ENCODE measurements at places on chromosomes 5 and 9.

- DNase-seq: no peak
Observed at GRCh38 chr9:23682352-23682751, 143.7 kb downstream of the ELAVL2 start.

DNA sequence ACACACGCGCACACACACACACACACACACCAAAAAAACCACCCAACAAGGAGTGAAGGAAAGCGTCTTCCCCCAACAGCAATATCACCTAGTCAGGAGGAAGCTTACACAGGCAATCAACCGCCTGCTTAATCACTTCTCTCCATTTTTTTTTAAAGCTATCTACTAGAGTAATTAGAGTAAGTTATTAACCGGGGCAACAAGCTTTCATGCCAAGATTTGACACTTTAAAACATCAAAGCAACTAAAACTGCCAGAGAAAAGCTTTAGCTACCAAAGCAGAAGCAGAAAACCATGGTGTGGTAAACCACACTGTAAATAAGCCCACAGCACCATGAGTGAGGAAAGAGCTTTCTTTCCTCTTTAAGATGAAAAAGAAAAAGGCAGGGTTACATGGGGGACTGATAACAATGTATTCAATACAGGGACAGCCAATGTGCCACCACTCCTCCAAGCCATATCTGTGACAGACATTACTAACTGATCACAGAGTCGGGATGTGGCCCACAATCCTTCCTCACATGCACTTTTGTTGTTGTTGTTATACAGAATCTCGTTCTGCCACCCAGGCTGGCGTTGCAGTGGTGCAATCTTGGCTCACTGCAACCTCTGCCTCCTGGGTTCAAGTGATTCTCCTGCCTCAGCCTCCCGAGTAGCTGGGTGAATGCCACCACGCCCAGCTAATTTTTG is 282.1 kb downstream of the CRB2 start:
- DNase-seq: no peak

GRCh38 chr5:124034083-124034700 is 522.2 kb downstream of the CSNK1G3 start:
- no peak for DNase-seq

- no peak for DNase-seq
Observed at GRCh38 chr5:180084638-180085561, 13.3 kb upstream of the RNF130 start.

- DNase-seq: no peak
Observed at GRCh38 chr9:93244510-93245436, 60.8 kb downstream of the WNK2 start.

DNA sequence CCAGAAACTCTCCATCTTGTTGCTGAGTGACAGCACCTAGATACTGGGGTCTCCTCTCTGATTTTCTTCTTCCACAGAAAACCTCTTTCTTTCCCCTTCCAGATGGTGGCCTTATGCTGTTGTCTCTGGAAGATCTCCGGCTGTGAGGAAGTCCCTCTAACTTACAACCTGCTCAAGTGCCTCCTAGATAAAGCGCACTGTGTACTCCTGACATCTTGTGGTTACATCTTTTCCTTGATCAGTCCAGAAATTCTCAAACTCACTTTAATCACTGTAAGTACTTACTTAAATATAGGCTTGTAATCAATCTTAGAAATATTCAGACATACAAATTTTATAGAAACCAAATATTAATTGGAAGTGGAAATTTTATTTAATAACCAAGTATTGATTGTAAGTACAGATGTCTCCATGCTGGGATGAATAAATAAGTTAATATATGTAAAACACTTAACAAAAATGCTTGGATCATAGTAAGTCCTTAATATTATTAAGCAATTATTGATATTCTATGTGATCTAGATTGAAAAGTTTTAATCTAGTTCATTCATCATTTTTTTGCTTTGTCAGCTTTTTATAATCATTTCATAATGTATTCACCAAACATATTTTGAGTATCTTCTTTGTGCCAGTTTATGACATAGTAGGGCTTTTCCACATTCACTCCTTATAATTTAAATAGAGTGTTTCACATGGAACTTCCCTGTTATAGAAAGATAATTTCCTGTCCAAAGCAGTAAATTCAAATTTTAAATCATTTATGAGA is 1381.4 kb upstream of the CDH6 start:
- peak; percentile 21 for DNase-seq

GRCh38 chr5:83353774-83354173 is 117.8 kb upstream of the VCAN start:
- no peak for DNase-seq

DNA sequence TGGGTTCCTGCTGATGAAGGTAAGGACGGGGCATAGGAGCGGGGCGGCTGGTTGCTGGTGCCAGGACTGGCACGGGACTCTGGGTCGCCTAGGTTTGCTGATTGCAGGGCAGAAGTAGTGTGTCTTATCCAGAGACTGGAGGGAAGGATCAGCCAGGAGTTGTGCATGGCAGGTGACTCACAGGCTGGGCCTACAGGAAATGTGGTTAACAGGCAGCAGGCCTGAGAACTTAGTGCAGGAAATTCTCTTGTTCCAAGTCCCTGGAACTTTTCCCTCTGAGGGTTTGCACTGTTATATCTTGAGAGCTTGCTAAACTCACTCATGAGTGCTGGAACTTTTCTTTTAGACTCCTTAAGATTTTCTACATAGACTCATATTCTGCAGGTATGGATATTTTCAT is 95.1 kb downstream of the ANXA2R start:
- DNase-seq: peak; percentile 89

- peak; percentile 72 for DNase-seq
Observed at GRCh38 chr5:176418251-176418650, 1.9 kb upstream of the CLTB start.

GRCh38 chr5:40429258-40430100 is 250.2 kb upstream of the PTGER4 start:
- peak; percentile 59 for DNase-seq

DNA sequence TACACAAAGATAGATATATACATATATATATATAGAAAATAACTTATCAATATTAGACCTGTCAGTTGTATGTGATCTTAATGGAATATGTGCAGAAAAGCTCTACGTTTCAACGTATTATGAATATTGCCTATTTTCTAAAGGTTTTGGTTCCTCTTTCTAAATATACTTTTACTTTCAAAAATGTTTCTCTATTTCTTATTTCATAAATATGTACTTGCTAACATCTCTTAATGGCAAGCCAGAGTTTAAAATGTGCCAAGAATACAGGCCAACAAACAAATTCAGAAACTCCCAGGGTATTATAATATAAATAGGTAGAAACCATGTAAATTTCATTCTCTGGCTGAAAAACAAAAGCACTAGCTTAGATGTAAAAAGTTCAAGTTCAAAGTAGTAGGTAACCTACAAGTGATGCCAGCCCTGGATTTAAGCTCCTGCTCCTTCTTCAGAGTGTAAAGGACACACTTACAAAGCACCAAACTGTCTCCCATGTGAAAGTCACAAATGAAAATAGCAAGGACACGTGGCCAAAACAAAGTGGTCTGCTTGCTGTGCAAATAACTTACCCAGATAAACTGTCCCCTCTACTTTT is 685.1 kb upstream of the DMAC1 start:
- DNase-seq: no peak

DNA sequence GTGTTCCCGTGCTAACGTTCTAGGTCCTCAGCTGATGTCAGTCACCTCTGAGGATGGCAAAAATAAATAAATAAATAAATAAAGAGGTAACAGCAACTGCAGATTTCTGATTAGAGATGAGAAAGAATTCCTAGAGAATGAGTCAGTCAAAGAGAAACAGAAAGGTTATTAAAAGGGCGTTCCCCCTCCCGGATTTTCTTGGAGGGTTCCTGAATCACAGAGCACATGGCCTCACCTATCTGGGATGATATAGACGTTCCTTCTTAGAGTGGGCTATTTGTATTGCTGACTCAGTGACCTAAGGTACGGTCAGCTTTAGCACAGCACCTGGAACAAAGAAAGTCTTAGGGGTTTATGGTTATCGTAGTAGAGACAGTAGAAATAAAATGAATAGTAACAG is 30.6 kb downstream of the HTR4 start:
- DNase-seq: peak; percentile 52

- DNase-seq: no peak
Observed at GRCh38 chr9:120978987-120979386, 52.4 kb upstream of the TRAF1 start.

GRCh38 chr9:18056269-18056992 is 417.5 kb upstream of the ADAMTSL1 start:
- DNase-seq: peak; percentile 9

DNA sequence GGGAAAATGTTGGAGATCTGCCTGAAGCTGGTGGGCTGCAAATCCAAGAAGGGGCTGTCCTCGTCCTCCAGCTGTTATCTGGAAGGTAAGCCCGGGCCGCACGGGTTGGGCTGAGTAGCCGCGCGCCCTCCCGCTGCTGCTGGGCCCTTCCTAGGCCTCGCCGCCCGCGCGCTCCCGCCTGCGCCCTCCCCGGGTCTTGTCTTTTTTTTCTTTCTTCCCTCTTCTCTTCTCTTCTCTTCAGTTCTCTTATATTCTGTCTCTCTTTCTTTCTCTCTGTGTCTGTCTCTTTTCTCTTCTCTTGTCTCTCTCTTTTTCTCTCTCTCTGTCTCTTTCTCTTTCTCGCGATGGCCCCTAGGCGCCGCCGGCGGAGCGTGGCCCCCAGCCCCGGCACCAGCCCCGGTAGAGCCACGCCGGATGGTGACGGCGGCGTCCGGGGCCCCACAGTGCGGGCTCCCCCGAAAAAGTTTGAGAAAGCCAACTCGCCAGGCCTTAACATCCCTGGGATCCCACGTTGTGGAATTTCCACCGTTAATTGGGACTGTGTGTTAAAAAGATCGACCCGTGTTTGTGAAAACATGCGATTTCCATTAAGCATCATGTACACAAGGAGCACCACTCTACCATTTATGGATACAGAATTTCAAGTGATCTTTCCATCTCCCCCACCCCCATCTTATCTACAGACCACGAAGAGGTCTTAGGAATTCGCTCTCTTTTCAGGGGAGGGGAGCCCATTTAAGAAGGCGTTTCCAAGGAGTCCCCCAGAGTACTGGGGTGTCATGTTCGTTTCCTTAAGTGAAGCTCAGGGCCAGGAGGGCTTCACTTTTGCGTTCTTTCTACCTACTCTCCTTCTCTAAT is 616 bp downstream of the ABL1 start:
- peak; percentile 31 for DNase-seq

- DNase-seq: no peak
Observed at GRCh38 chr9:132238026-132238972, 76.4 kb downstream of the NTNG2 start.

DNA sequence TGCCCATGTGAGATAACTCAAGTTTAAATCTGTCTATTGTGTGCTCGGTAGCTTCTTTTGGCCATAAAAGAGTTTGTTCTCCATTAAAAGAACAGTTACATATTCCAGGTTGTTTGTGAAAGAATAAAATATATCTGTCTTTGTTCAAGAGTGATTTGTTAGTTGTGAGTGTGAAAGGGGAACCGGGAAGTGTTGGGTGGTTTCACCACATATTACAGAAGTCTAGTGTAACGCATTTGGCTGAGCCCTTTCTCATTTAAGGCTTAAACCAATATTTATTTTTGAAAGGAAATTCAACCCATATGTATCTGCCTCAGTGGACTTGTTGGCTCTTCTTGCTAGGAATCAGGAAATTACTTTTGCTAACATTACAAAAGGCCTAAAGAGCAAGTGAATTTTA is 54.1 kb upstream of the DMRTA1 start:
- no peak for DNase-seq

DNA sequence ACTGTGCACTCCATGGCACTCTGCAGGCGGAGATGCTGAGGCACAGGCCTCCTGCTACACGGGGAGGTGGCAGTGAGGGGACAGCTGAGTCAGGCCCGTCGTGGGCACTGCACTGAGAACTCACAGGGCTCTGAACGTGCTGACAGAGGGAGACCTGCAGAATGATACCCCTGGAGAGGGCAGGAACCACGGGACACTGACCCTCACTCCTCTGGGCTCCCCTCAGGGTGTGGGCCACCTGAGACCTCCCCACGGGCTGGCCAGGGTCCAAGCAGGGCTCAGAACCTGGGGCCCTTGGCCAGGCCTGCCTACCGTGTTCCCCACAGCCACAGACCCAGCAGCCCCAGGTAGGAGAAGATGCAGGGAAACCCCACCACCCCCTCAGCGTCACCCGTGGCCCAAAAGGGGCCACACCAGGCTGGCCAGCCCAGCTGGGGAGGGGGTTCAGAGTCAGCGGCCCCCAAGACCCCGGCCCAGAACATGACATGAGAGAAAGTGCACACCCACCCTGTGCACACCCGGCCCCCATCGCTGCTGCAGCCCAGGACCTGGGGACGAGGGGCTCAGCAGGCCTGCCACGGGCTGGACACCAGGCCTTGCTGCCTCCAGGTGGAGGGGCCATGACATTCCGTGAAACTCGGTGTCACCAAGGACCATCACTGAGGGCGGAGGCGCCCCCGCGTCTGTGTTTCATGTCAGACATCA is 30.9 kb downstream of the GLT6D1 start:
- DNase-seq: no peak

DNA sequence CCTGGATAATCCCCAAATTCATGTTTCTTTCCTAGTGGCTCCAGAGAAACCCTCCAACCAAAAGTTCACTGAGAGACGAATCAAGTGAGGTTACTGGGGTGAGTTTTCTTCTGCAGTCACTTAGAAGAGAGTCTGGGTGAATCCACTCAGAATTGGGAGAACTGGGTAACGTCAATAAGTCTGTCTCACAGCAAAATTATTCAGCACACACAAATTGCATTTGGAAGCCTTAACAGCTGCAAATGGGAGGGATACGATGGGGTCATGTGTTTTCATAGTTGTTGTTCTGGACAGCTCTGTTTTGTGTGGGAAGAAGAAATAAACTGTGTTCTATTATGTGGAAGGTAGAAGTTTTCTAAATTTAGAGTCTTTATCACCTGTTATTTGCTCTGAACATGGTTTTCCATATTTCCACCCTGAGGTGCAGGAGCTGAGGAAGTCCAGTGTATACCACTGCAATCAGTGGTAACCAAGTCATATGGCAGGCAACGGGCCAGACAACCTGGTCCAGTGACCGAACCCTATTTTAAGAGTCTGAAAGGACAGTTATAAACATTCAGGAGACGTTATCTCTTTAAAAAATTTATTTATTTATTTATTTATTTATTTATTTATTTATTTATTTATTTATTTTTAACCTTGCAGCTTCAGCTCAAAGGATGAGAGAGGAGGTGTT is 21.9 kb downstream of the MARCHF3 start:
- no peak for DNase-seq

GRCh38 chr5:179607160-179607931 is 16.1 kb downstream of the HNRNPH1 start:
- DNase-seq: no peak

DNA sequence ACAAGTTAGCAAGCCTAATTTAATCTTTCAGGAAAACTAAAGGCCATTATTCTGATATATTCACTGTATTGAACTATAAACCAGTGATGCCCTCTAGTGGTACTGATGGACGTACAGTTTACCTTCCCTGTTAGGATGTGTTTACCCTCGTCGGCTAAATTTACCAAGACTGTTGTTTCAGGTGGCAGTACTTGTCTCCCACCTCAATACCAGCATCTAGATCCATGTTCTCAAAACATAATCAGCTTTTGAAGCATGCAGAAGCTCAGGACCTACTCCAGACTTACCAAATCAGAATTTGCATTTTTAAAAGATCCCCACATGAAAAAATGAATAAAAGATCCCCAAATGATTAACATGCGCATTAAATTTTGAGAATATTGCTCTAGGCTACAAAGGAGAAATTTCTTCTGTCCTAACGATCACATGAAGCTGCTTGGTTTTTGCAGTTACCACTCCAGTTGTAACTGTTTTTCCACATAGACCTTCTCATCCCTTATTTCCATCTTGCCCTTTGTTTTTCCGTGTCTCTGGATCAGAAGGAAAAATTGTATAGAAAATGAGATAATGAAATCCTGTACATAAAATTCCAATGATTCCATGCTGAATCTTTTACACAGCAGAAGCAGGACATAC is 3.2 kb upstream of the BAAT start:
- peak; percentile 56 for DNase-seq

- peak; percentile 57 for DNase-seq
Observed at GRCh38 chr9:4258320-4259090, 41.4 kb downstream of the GLIS3 start.
